Activated naive CD4-positive, alpha-beta T cell treated with anti-CD3 and anti-CD28 coated beads for 36 hours (primary cell): ENCODE measurements at places on chromosomes 1 and 21. TPM values are rescaled to one million over a fixed set of nuclear protein-coding genes. Genes with fewer than 3 reads are reported as not detected.

FMN2 gene
- total RNA-seq: not detected

CELA2B gene
- total RNA-seq: not detected

KIF21B gene
- total RNA-seq: 46.3 TPM

CYP4A11 gene
- not detected for total RNA-seq

TMEM82 gene
- not detected for total RNA-seq

CLEC20A gene
- total RNA-seq: not detected

EVA1B gene
- 2.1 TPM for total RNA-seq

DNA sequence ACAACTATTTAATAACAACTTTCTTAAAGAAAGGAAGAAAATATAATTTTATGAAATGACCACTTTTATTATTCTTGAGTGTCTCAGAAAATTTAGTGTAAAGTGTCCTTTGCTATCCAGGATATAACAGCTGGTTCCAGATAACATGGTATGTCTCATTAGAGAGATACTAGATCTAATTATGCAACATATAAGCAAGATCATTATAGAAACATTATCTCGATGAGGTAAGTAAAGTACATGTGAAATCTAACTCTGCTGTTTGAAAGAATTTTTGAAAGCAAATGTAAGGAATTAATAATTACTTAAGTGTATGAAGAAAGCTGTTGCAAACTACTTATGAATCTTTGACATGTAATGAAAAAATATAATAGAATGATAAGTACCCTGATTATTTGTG is 887.4 kb upstream of the CXADR start:
- no peaks in the 10 kb centered on the region for H3K27me3 ChIP-seq
- H3K36me3 ChIP-seq: no peaks in the 10 kb centered on the region
- H3K4me1 ChIP-seq: no peaks in the 10 kb centered on the region
- DNase-seq: no peak

GRCh38 chr1:4175566-4176405 is 275.7 kb upstream of the C1orf174 start:
- no peak overlapping the region for H3K27ac ChIP-seq
- H3K36me3 ChIP-seq: no peaks in the 10 kb centered on the region
- H3K4me3 ChIP-seq: no peak overlapping the region
- peaks cover 7% of the 10 kb centered on the region for H3K27me3 ChIP-seq
- DNase-seq: no peak
- peaks cover 2% of the 10 kb centered on the region for H3K4me1 ChIP-seq

DNA sequence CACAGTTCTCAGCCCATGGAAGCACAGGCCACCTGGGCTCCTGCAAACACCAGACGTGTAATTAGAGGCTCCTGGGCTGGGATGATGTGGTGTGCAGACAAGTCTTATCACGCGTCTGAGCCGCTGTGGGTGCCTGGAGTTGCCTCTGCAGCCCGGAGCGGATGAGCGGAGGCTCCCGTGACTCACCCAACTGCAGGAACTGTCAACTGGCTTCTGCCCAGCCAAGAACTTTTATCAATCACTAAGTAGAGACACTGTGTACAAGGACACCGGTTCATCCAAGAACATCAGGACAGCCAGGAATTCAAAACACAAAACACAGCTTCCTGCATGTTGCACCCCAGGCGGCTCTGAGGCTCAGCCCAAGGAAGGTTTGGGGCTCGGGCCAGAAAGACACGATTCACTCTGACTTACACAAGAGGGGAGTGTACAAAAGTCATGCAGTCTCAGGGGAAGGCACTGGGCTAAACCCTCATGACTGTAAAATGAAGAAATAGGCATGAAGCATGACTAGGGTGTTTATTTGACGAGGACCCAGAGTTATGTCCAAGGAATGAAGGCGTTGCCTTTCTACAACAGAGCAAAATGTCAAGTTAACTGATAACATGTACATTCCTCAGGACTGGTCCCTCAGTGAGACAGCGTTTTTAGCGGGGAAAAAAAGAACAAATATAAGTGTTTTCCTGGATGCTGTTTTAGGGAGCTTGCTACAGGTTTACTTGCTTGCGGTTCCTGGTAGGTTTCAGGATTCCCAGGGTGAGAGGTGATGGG is 21.1 kb downstream of the ERRFI1 start:
- no peak overlapping the region for H3K27ac ChIP-seq
- H3K27me3 ChIP-seq: no peaks in the 10 kb centered on the region
- DNase-seq: no peak
- peaks cover 9% of the 10 kb centered on the region for H3K36me3 ChIP-seq

- no peaks in the 10 kb centered on the region for H3K27me3 ChIP-seq
- H3K36me3 ChIP-seq: no peaks in the 10 kb centered on the region
- DNase-seq: no peak
- H3K4me3 ChIP-seq: no peak overlapping the region
- no peak overlapping the region for H3K27ac ChIP-seq
Observed at GRCh38 chr1:102858695-102859094, 249.6 kb downstream of the COL11A1 start.

DNA sequence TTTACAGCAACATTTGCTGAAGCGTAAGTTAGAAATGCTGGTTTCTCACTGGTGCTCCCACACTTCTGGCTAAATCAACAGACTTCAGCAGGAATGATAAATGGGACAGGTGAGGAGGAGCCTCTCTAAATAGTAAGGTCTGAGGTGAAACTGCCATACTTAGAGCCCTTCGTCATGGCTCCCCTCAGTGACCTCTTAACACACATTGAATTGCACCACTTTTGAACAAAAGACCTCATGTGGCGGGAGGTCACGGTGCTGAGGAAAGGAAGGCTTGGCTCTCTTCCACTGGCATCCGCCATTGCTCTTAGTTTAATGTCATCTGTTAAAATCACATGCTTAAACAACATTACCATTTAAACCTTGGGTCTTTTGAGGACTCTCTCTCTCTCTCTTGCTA is 3.4 kb downstream of the MAP3K7CL start:
- DNase-seq: no peak
- H3K4me3 ChIP-seq: no peak overlapping the region

- no peak for DNase-seq
- H3K27me3 ChIP-seq: peaks cover 7% of the 10 kb centered on the region
- H3K36me3 ChIP-seq: no peaks in the 10 kb centered on the region
- H3K4me3 ChIP-seq: no peak overlapping the region
- no peak overlapping the region for H3K27ac ChIP-seq
- no peaks in the 10 kb centered on the region for H3K4me1 ChIP-seq
Observed at GRCh38 chr1:57376041-57376440, 47.8 kb downstream of the DAB1 start.

GRCh38 chr1:41662061-41662764 is 177.7 kb upstream of the EDN2 start:
- peak; percentile 80 for DNase-seq
- H3K4me3 ChIP-seq: peak overlapping the region; percentile 67
- H3K4me1 ChIP-seq: peaks cover 77% of the 10 kb centered on the region

DNA sequence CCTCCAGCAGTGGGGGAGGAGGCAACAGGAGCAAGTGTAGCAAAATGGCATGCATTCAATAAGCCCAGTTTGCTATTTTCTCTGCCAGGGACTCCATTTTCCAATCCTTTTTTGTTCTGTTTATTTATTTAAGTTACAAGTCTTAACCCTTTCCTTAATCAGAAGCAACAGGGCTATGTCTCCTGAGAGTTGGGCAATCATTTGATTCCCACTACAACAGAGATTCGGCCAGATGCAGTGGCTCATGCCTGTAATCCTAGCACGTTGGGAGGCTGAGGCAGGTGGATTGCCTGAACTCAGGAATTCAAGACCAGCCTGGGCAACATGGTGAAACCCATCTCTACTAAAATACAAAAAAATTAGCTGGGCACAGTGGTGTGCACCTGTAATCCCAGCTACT is 25.5 kb downstream of the RCC2 start:
- no peak overlapping the region for H3K27ac ChIP-seq
- no peaks in the 10 kb centered on the region for H3K27me3 ChIP-seq
- H3K36me3 ChIP-seq: peaks cover 68% of the 10 kb centered on the region
- H3K4me3 ChIP-seq: no peak overlapping the region
- no peak for DNase-seq

DNA sequence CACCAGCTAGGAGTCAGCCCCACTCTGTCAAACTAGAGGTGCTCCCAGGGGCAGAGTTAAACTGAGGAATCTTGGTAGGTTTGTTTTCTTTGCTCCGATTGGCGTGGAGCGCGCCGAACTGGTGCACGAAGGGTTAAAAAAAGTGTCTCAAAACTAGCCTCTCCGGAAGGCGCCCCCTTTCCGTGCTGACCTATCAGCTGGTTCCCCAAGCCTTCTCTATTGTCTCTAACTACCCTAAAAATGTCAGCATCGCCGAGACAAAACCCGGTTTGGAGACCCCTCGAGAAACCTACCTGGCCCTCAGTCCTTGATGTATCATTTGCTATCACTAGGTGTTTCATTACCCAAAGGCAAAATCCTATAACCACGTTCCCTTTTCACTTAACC is 2.2 kb downstream of the TGFB2 start:
- DNase-seq: no peak
- H3K4me3 ChIP-seq: no peak overlapping the region
- H3K36me3 ChIP-seq: peaks cover 4% of the 10 kb centered on the region
- peaks cover 48% of the 10 kb centered on the region for H3K27me3 ChIP-seq

DNA sequence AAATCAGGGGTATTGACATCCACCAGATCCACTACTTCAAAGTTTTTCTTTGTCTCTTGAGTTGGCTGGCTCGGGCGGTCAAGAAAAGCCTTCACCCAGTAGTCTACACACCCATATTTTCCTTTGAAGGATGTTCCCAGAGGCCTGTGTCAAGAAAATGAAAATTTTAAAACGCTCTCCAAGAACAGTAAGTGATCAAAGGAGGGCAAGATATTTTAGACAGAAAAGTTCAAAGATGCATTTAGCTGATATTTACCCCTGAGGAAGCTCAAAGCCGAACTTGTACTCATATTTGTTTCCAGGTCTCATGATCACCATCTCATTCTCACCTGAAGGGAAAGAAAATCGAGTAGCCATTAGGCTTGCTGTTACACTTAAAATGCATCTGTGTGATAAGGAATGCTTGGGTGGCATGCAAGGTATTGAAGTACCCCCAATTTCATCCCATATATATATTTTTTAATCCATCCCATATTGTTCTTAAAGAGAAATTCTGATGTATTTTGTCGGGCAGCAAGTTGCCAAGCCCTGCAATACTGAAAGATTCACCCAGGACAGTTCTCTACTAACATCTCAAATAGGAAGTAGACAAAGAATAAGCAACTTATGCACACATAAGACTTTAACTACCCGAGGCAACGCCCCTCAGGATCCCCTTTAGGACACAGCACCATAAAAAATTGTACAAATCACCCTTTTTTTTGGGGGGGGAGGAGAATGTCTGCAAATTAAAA is 1.1 kb downstream of the TXNIP start:
- H3K27ac ChIP-seq: peak overlapping the region; percentile 97
- peaks cover 70% of the 10 kb centered on the region for H3K4me1 ChIP-seq
- peak overlapping the region; percentile 88 for H3K4me3 ChIP-seq

DNA sequence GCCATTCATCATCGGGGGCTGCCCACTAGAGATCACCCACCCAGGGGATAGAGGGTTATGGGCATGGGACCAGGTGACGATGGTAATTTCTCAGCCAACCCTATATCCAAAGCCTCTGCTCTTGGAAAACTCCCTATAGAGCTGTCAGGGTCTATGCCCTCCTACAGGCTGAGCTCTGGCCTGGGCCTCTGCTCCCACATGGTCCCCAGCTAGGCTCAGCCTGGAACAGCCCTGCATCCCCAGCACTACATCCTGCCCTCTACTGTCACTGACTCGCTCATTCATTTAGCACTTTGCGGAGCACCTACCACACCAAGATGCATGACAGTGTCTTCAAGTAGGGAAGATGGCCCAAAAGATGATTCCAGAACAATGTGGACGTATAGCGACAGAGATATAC is 45.0 kb upstream of the EPS8L3 start:
- H3K27me3 ChIP-seq: no peaks in the 10 kb centered on the region
- H3K27ac ChIP-seq: no peak overlapping the region
- no peak for DNase-seq
- no peaks in the 10 kb centered on the region for H3K36me3 ChIP-seq
- H3K4me1 ChIP-seq: peaks cover 17% of the 10 kb centered on the region

- no peaks in the 10 kb centered on the region for H3K27me3 ChIP-seq
- no peak for DNase-seq
- H3K36me3 ChIP-seq: peaks cover 64% of the 10 kb centered on the region
- H3K27ac ChIP-seq: peak overlapping the region; percentile 89
- H3K4me3 ChIP-seq: no peak overlapping the region
Observed at GRCh38 chr1:156745881-156746280, 5.0 kb upstream of the MRPL24 start.

- no peak for DNase-seq
- no peaks in the 10 kb centered on the region for H3K27me3 ChIP-seq
Observed at GRCh38 chr1:223312273-223312672, 51.7 kb downstream of the SUSD4 start.

DNA sequence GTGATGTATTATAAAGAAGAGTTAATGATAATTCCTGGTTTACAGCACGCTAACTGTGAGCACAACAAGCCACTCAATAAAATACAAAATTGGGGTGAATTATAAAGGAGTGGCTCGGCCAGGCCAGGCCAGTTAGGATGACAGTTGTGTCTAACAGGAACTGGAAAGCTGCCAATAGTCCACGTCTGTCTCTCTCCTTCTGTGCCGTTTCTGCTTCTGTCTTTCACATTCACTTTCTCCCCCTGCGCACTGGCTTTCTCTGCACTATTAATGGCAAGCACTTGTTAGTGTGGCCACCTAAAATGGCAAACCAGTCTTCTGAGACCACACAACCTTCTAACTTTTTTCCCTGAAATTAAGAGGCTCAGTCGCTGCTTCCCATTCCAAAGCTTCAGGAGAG is 394.3 kb downstream of the NTNG1 start:
- no peak overlapping the region for H3K27ac ChIP-seq
- no peak overlapping the region for H3K4me3 ChIP-seq
- no peaks in the 10 kb centered on the region for H3K36me3 ChIP-seq
- H3K27me3 ChIP-seq: peaks cover 10% of the 10 kb centered on the region

DNA sequence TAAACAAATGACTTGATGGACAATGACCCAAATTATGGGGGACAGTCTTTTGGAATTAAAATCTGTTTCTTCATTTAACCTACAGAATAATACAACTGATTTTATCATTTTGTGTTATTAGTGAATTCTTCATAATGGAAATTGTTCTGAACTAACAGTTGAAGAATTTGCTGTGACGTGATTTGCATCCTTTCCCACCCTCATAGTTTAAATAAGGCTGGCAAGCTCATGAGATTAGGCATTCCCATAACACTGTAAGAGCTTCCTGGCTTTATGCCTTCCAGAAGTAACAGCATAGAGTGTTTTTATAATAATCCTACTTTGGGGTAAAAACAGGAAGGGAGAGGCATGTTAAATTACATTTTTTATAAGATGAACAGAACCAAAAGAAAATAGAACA is 95.7 kb downstream of the ATP6V1G3 start:
- no peak for DNase-seq
- no peak overlapping the region for H3K4me3 ChIP-seq
- no peaks in the 10 kb centered on the region for H3K36me3 ChIP-seq
- no peaks in the 10 kb centered on the region for H3K27me3 ChIP-seq
- no peak overlapping the region for H3K27ac ChIP-seq

DNA sequence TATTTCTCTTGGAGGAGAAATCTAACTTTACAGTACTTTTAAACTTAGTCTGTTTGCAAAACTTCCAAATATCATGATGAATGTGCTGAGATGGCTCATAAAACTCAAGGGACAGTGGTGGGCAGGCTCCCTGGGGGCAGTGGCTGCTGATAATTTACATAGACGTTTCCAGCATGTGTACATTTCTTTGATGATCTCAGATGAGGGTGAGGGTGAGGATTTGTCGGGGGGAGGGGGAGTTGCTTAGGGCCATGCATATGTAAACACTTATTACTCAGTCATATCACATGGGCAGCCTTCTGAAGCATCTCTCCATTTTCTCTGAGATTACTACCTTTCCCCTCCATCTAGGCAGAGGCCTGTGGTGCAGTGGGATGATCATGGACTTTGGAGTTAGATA is 152.9 kb upstream of the HMGB4 start:
- H3K4me1 ChIP-seq: no peaks in the 10 kb centered on the region
- H3K27me3 ChIP-seq: peaks cover 27% of the 10 kb centered on the region
- no peak for DNase-seq
- H3K4me3 ChIP-seq: no peak overlapping the region
- H3K27ac ChIP-seq: no peak overlapping the region
